Stimulated activated CD8-positive, alpha-beta memory T cell treated with anti-CD3 and anti-CD28 coated beads, Interleukin-4, amount 100 ng/mL, for 4 hours (primary cell): ENCODE measurements at places on chromosomes 6 and 20.

DNA sequence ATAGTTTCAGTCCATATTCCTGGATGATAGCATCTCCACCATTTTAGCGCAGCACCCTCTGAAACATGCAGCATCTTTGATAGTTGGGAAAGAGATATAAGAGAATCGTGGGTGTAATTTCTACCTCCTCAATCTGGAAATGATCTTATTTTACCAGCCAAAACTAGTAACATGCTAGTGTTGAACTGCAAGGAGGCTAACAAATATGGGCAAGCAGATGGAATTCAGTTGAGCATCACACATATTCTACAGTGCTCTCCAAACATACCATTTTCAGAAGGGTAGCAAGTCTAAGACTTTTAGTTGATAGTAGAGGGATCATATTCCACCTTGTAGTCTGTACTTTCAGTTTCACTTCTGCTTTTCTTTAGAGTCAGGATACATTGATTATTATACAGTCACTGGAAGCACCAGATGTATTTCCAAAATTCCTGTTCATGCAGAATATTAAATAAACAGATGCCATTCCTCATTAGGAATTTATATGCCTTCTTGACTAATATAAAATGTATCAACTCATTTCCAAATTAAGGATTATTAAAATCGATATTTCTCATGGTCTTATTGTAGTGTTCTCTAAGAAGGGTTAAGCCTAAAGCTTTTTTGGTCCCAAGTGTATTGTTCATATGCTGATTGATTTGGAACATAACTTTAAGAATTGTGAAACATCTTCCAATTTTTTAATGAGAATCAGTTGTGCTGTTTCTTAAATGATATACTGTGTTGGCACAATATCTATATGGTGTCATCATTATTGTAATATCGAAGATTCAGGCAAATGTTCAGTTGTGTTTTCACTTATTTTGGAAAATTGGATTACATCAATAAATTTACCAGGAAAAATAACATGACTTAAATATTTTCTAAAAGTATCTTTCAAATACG lies 362.0 kb downstream of the CENPW start:
- no peak for DNase-seq

GRCh38 chr6:139940741-139941729 lies 566.6 kb upstream of the CITED2 start:
- no peak for DNase-seq

DNA sequence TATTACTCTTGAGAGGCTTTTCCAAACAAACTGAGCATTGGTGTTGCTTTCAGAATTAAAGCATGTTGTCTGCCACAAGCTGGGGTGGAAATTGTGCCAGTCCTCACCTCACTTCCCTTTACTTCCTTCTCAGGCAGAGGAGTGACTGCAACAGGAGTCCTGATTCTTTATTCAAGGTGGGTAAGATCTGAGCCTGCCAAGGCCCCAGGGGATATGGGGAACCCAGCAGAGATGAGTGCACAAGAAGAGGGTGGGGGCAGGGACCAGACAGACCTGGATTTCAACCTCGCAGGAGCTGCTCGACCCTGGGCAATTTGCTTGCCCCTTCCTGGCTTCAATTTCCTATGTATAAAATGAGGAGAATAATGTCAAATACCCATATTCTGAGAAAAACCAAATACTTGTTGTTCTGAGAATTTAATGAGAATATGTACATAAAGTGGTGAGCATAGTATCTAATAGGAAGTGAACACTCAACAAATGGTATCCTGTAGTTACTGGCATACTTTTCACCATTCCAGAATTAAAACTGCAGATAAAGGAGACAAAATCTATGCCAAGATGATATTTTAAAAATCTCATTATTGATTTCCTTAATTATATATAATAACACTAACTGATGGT lies 17.8 kb downstream of the MAN1A1 start:
- no peak for DNase-seq

GRCh38 chr6:125445054-125445453 lies 143.3 kb upstream of the HDDC2 start:
- no peak for DNase-seq

DNA sequence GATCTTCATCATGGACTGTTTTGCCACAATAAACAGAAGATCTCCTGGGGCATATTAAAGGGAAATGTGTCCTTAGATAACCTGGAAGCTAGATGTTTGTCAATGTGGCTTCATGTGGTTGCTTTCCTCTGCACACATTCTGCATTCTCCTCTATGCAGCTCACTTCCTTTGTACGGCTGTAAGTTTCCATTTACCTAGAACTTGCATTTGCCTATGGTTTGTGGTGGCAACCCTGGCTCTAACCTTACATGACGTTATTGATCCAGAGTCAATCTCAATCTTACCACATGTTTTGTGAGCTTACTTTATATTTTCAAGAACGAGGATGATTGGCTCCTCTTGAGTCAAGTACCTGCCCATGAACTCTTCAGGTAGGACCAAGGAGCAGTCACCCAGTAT lies 863.1 kb downstream of the MAFB start:
- DNase-seq, result no peak

DNA sequence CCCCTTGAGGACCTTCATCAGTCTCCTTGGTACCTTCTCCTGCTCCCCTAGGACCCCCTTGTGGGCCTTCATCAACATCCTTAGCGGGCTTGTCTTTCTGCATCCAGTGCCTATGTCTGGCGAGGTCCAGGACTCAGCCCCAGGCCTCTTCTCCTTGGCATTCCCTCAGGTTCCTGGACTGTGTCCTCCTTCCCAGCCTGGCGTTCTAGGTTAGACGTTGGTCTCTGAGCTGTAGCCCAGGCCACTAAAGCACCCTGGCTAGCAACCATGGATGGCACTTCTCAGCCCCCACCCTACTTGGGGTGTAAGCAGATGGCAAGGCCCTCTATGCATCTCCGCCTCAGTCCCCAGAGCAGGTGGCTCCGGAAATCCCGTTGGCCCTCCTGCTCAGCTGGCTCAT lies 51.5 kb upstream of the NNAT start:
- DNase-seq, result no peak

GRCh38 chr6:151553416-151554165 lies 59.8 kb downstream of the CCDC170 start:
- no peak for DNase-seq

GRCh38 chr6:168136622-168137021 lies 57.6 kb upstream of the FRMD1 start:
- no peak for DNase-seq

GRCh38 chr6:30542915-30543314 lies 13.4 kb downstream of the GNL1 start:
- DNase-seq, result no peak

DNA sequence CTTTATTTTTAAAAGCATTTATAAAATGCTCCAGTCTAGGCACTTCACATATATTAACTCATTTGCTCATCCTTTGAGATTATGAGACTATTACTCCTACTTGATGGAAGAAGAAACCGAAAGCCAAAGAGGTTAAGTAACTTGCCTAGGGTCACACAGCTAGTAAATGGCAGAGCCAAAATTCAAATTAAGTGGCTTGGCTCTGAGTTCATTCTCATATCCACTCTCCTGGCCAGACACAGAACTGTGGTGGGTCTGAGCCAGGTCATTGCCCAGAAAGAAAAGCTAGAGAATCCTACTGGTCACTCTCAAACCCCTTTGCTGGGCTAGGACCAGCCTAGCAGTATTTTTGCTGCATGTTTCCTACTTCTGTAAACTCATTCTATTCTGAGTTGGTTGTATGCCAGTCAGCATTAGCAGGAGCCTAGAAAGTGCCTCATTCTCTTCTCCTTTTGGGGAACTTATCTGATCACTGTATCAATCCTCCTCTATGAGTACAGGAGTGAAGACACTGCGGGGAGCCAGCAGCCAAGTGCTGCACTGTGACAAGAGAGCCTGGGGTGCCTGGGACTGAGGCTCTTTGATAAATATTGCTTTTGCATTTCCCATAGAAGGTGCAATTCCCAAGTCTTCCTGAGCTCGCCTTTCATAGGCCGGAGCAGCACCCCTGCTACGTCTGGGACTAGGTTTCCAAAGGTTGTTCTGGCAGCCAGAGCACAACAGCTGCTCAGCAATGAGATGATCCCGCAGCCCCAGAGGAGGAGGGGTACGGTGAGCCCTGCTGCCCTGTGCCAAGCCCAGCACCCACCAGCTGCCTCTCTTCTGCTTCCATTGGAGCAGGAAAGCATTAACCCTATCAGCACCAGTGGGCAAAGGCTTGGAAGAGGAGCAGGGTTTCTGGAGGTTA lies 728.3 kb downstream of the MAFB start:
- no peak for DNase-seq

- DNase-seq, result no peak
Observed at GRCh38 chr6:3797231-3798054, 45.9 kb upstream of the PXDC1 start.

GRCh38 chr6:78243519-78243918 lies 590.7 kb downstream of the MEI4 start:
- DNase-seq, result no peak

GRCh38 chr6:119643876-119644275 lies 294.3 kb upstream of the MAN1A1 start:
- DNase-seq, result no peak

DNA sequence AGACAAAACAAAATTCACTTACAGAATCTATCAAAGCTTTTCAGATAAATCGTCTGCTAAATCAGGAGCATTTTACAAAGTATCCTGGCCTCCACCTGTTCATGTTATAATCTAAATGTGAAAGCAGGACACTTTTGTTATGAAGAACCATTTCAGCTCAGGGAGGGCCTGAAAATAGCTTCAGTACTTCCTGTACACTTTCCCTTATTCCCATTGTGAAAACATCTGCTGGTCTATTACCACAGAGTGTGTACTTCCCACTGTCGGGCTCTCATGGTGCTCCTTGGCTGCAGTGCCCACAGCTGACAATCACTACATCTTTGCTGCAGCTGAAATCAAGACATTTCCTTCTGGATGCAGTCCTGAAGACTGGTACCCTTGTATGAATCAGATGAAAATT lies 128.1 kb downstream of the OPRM1 start:
- DNase-seq, result no peak

- DNase-seq, result no peak
Observed at GRCh38 chr20:59825944-59826759, 107.3 kb downstream of the SYCP2 start.

DNA sequence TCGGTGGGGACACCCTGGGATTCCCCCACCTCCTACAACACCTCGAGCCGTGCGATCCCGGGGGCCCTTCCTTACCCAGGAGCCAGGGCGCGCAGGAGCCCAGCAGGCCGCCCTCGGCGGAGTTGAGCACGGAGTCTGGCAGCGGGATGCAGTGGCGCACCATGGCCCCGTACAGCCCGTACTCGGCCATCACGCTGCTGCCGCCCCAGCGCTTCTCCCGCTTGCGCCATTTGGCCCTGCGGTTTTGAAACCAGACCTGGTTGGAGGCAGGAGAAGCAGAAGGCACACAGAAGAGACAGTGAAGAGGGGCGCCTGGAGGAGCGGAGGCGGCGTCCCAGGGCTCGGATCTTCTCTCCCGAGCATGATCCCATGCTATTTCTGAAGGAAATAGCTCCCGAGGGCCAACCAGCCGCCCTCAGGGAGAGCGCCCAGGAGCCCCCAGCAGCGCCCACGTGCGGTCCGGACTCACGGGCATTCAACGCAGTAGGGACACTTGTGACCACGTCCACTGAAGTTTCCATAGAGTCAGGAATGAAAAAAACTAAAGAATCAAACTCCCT lies 4.3 kb downstream of the VSX1 start:
- DNase-seq, result no peak

GRCh38 chr6:24719125-24719971 lies at the start of gene C6orf62:
Gene C6orf62, minus strand, starts transcription at chr6:24719154. Its CDS starts 486 bp downstream, at chr6:24718668.
- DNase-seq, result no peak

DNA sequence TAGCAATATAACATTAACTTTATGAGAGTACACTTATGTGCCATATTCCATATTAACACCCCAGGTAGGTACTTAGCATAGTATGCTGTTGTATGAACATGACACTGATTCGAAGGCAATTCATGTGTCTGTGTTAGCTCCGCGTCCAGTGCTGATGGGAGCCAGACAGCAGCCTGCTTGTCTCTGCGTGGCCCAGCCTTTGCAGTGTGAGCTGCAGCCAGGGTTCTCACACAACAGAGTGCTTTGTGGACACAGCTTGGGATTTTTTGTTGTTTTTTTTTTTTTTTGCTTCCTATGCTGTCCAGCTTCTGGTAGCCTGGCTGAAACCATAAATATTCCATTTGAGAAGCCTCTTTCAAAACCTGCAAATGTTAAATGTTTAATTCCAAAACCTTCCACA lies 350.9 kb downstream of the SMOC2 start:
- no peak for DNase-seq

GRCh38 chr20:56463428-56463827 lies 5.0 kb upstream of the RTF2 start:
- DNase-seq, result no peak

DNA sequence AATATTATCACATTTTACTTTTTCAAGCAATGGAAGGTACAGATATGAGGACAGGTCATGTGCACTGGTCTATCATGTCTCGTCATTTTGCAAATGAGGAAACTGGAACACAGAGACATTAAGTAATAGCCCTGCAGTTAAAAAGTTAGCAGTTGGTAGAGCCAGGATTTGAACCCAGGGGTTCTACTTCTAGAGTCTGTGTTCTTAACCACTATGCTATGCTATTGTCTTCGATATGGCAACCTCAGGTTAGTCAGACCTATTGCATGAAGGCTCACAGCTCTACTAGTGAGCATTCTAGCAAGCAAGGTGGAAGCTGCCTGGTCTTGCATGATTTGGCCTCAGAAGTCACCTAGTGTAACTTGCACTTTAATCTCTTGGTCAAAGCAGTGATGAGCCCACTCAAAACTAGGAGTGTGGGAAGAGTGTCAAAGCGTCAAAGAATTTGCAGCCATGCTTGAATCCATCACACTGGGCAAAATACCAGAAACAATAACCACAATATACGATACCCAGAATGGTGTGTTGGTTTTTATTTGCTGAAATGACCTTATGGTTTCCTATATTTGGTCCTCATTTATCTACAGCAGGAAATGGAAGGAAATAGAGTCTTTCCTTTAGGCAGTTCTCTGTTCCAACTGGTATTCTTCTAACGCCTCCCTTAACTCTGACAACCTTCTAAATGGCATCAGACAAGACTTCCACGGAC lies 20.4 kb upstream of the BMP2 start:
- no peak for DNase-seq

- DNase-seq, result no peak
Observed at GRCh38 chr6:41723530-41724227, 11.7 kb downstream of the TFEB start.

DNA sequence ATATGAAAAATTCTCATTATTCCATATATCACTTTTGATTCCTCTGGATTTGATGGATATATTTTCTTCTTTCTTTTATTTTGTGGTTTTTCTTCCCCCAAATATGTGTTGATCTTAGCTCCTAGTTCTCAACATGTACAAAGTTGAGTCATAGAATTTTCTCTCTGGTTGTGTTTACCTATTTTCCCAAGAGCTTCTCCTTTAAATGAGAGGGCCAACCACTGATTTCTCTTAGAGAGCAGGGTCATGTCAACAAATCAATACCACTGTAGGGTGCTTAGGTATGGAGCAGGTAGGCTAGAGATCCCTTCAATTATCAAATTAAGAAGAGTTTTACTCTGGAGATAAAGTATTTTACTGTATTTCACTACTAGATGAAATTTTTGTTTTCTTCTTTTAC lies 145.7 kb downstream of the BMP5 start:
- no peak for DNase-seq
